ENCODE measurements at places on chromosomes 2 and 18.

DNA sequence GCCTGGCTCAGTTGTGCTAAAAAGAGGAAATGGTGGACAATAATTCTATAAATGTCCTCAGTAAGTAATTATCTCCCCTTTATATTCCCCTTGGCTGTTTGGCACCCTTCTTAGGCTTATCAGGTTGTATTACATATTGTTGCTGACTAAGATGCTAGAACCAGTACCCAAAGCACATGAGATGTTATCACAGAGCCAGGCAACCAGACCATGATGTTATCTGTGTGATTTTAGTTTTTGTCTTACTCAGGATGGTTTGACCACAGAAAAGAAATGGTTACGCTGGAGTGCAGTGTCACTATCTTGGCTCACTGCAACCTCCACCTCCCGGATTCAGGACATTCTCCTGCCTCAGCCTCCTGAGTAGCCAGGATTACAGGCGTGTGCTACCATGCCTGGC is 15.2 kb downstream of the R3HDM1 start:
- no peak for DNase-seq

- DNase-seq = no peak
These were observed 21.9 kb downstream of the SMAD2 start for GRCh38 chr18:47908592-47908991.

- DNase-seq = peak; percentile 37
These were observed 1.3 kb upstream of the ZNF516 start for GRCh38 chr18:76496194-76496890.

DNA sequence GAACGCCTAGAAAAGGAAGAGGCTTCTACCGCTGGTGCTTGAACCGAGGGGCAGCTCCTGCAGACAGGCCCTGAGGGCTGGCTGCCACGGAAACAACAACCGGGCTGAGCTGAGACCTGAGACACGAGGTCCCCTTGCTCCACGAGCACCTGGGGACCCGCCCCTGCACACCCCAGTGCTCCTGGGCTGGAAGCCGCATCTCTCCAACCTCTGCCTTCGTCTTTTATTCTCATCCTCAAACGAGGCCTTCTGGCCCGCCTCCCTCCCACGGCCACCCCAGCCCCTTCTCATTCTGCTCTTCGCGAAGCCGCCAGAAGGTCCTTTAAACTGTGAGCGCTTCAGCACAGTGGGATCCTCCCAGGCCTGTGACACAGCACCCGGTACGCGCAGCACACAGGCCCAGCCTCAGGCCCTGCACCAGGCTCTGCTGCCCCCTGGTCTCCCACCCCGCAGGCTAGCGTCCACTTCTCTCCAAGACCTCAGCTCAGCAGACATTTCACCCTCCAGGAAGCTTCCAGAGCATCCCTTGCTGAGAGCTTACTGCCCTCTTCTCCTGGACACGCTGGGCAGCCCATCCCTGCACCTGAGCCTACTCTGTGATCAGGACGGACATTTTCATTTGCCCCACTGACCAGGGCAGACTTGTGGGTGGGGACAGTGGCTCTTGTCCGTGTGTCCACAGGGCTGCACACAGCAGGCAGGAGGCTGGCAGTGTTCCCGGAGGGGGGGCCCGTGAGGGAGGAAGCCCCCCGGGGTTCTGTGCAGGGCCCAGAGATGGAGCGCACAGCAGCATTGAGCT is 149.7 kb downstream of the PXDN start:
- no peak for DNase-seq

GRCh38 chr2:147683380-147683779 is 161.4 kb upstream of the ACVR2A start:
- no peak for DNase-seq

- DNase-seq = no peak
These were observed 17.7 kb upstream of the GORASP2 start for GRCh38 chr2:170911314-170911889.

GRCh38 chr2:85177031-85177824 is 44.0 kb downstream of the TCF7L1 start:
- DNase-seq = no peak

- no peak for DNase-seq
These were observed 23.1 kb upstream of the CHAC2 start for GRCh38 chr2:53744395-53745065.

- no peak for DNase-seq
These were observed 124.8 kb upstream of the B3GNT2 start for GRCh38 chr2:62071126-62071598.

All from AG04450 (cell line).